T-helper 9 cell (primary cell): ENCODE measurements at places on chromosomes 1 and 21.
A peak's percentile ranks its signal among the peaks of the same experiment; 100 is the strongest.

GRCh38 chr1:57124768-57125446, 159.1 kb upstream of the C8B start:
- no peak for DNase-seq

GRCh38 chr1:90768098-90768497, 51.0 kb upstream of the BARHL2 start:
- no peak for DNase-seq

- DNase-seq, result no peak
These were observed 86.6 kb downstream of the ZBTB18 start for GRCh38 chr1:244137725-244138124.

DNA sequence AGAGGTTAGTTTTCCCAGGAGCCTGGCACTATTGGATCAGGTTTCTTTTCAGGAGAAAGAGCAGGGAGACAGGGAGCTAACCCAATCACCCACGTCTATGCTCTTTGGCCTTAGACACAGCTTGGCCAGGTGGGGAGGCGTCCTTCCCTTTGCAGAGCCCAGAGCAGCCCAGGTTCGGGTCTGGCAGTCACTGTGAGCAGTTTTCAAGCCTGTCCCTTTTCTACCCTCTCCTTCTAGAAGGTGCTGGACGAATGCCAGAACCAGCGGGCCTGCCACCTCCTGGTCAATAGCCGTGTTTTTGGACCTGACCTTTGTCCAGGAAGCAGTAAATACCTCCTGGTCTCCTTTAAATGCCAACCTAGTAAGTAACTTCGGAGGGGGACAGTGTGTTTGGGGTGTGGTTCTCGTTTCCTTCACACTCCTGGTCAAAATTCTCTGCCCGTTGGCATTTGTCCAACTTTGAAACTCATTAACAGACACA, 44.9 kb downstream of the EVA1C start:
- DNase-seq, result no peak

DNA sequence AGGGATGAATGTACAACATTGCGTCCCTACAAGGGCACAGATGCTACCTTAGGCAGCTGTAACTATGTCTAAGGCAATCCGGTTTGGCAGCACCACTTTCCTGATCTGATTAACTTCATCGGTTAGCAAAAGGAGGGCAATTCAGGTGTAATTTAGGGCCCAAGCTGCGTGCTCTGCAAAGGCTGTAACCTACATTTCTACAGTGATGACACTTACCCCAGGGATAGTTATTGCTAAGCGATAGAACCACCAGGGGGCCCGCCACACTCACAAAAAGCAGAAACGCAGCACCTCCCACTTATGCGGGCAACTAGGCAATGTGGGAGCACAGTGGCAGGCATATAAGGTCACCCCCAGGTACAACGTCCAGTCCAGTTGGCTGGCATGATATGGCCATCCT, 113.5 kb downstream of the GDAP2 start:
- DNase-seq, result no peak

DNA sequence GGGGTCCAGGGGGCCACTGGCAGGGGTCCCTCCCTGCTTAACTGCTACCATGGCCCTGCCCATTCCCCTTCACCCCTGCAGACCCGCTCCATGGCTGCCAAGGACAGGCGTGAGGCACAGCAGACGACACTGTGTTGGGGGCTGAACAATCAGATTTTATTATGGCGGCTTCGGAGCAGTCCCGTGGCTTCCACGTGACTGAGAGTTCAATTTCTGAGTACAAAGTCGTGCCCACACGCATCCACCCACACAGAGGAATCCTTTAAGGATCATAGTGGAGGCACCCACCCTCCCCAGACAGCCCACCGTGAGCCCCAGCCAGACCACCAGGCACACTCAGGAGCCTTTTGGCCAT, 1.5 kb downstream of the HES5 start:
- DNase-seq, result no peak

GRCh38 chr1:119075614-119076013, 64.8 kb downstream of the WARS2 start:
- DNase-seq, result no peak

GRCh38 chr21:42460391-42461184, 35.4 kb downstream of the RSPH1 start:
- DNase-seq, result peak; percentile 22

GRCh38 chr1:225343618-225344017, 84.2 kb downstream of the LBR start:
- DNase-seq, result no peak

DNA sequence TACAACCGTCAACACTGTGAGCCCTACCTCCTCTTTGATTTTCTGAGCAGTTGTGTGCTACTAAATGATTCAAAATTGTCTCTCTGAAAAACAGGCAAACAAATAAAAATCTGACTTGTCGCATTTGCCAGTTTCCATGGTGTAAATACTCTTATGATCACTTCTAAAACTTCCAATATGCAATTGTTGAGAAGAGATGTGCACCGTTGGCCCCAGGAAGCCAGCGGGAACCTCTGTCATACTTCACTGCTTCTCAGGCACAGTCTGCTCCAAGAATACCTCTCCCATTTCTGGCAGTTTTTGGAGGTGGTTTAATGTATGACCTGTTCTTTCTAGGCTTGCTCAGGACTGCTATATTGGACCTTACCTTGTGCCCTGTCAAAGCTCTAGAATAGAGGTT, 196.0 kb upstream of the NCAM2 start:
- no peak for DNase-seq

DNA sequence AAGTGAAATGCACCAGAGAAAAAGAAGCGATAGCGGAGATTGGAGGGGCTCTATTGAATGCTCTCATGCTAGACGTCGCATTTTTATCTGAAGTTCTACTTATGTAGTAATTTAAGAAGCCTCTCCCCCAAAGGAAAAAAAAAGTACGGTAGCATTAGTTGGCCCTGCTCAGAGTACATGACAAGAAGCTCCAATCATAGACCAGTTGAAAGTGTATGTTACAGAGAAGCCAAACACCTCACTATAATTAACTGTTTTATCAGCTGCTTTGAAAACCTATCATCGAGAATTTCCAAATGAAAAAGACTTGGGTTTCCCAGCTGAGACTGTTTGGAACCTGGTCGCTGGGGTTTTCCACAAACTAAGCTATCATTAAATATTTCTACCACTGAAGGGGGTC, 19.6 kb upstream of the OVAAL start:
- no peak for DNase-seq

- no peak for DNase-seq
These were observed 4.2 kb downstream of the GPR25 start for GRCh38 chr1:200877010-200877409.

DNA sequence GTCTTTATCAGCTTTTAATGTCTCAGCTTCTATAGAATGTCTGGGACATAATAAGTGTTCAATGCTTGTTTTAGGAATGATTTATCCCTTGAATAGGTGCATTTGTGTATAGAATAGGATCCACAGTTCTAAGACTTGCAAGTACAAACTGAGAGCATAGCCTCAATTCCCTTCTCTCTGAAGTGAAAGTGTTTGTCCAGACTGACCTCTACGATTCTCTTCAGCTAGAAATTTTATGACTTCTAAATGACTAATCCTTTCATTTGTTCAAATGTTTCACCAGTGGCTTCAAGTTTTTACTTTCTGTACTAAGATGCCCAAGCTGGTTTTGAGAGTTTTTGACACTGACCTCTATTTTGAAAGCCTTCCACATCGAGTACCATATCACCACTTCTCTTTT, 608.2 kb upstream of the ADGRL4 start:
- DNase-seq, result no peak

- DNase-seq, result peak; percentile 42
These were observed 31.1 kb upstream of the SLC45A3 start for GRCh38 chr1:205711105-205712048.

- no peak for DNase-seq
These were observed 139.8 kb downstream of the KAZN start for GRCh38 chr1:14738235-14738634.

- DNase-seq, result no peak
These were observed 326.3 kb downstream of the TBX15 start for GRCh38 chr1:118661769-118662320.
